ENCODE measurements at places on chromosomes 2 and 18. TPM values are rescaled to one million over a fixed set of nuclear protein-coding genes. Genes with fewer than 3 reads are reported as not detected.

Gene FAP
- not detected for total RNA-seq

DNA sequence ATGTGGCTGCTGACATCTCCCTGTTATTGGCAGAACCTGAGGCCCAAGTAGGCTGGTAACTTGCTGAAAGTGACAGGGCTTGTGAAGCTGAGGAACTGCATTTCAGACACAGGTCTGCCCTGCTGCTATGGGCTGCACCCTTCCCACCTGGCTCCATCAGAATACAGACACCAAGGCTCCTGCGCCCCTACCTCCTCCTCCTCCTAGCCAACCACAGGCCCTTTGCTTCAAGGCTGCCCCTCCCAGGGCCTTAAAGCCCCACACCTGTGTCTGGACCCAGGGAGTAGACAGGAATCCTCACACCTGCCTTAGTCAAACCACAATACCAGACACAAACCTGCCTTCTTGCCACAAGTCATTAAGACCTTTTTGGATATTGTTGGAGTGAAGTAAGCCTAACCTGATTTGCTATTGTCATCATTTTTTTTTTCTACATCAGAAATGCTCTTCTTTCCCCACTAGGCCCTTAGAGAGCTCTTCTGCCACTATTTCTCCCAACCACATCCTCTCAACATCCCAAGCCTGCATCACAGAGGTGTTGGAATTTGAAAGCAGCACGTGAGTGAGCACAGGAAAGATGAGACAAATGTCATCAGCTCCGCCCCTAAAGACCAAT is 489.7 kb downstream of the EIPR1 start:
- no peak for DNase-seq

GRCh38 chr2:170643346-170643745 is 71.8 kb upstream of the SP5 start:
- DNase-seq: no peak

DNA sequence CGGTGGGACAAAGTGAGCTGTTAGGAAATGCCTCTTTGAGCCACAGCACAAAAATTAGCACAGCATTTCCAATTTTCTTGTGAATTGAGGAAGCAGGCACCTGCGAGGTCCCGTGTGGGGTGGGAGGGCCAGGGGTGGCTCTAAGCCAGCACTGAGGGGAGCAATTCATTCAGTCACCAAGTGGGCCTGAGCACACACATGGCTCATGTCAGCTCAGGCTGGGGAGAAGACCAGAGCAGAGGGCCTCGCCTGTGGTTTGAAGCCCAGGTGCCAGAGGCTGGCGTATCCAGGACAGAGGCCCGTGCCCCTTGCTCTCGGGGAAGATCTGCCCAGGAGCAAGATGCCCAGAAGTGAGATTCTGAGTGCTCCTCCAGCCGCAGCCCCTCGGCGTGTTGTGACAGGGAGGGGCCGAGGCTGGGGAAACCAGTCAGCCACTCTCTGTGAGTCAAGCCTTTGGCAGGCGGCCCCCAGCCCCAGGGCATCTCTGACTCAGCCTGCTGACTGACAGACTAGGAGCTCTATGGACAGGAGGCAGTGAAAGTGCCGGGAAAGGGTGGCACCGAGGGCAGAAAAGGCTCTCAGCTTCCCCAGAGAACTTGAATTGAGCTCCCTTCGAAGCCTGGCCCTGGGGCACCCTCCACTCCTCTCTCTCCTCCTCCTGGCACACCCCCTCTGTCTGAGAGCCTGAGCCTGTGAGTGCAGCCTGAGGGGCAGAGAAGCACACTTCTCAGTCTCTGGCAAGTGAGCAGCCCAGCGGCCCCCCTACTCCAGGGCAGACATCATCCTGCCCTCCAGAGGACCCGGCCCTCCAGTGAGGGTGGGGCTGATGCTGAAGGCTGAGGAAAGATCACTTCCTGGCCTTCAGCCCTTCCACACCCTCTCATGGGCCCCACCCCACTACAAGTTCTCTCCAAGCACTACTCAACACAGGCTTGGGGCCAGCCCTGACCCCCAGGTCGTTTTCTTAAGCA is 32.3 kb downstream of the CYP26B1 start:
- DNase-seq: no peak
